ENCODE measurements at places on chromosomes 4 and X.

GRCh38 chr4:74037076-74037955 lies 1.2 kb downstream of the CXCL3 start:
- DNase-seq: no peak

- DNase-seq: no peak
Measured at GRCh38 chr4:89582756-89583505, 254.0 kb downstream of the SNCA start.

DNA sequence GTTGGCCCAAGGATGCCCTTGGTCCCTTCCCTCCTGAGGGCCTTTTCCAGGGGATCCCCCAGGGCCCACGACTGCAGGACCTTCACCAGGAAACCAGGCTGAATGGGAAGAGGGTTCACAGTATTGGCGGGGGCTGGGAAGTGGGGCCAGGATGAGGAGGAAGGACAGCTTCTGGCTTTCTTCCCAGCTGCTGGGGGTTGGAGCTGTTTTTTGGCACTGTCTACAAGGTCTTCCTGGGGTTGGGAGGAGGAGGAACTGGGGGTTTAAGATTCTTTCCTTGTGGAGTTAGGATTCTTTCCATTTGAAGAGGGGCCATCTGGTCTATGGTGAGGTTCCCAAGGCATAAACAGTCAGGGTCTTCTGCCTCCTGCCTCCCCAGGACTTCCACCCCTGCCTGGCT lies 64.8 kb downstream of the KIF4A start:
- DNase-seq: no peak

DNA sequence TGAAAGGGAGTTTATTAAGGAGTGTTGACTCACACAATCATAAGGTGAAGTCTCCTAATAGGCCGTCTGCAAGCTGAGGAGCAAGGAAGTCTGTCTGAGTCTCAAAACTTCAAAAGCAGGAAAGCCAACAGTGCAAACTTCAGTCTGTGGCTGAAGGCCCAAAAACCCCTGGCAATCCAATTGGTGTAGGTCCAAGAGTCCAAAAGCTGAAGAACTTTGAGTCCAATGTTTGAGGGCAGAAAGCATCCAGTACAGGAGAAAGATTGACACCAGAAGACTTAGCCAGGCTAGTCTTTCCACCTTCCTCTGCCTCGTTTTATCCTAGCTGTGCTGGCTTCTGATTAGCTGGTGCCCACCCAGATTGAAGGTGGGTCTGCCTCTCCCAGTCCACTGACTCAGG lies 535.2 kb downstream of the ARAP2 start:
- no peak for DNase-seq

GRCh38 chrX:39854772-39855747 lies 242.7 kb downstream of the BCOR start:
- no peak for DNase-seq
